ENCODE measurements at places on chromosomes 13 and 19.

DNA sequence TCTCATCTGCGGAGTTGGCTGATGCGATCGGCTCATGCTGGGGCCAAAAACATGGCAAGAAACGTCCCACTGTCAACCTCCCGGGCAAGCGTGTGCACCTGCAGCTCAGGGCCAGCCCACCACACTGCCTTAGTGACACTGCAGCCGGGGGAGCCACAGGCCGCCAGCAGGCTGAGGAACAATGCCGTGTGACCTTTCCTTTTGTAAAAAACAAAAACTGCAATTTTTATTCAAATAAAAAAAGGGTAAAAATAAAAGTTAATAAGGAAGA is 18.8 kb upstream of the TMEM255B start:
- DNase-seq = no peak

- DNase-seq = no peak
These were observed 19.8 kb upstream of the PCDH8 start for GRCh38 chr13:52868190-52868589.

- no peak for DNase-seq
These were observed 1.9 kb upstream of the TMEM59L start for GRCh38 chr19:18610556-18611326.

- DNase-seq = no peak
These were observed 16.7 kb downstream of the PIP5K1C start for GRCh38 chr19:3683405-3684053.

DNA sequence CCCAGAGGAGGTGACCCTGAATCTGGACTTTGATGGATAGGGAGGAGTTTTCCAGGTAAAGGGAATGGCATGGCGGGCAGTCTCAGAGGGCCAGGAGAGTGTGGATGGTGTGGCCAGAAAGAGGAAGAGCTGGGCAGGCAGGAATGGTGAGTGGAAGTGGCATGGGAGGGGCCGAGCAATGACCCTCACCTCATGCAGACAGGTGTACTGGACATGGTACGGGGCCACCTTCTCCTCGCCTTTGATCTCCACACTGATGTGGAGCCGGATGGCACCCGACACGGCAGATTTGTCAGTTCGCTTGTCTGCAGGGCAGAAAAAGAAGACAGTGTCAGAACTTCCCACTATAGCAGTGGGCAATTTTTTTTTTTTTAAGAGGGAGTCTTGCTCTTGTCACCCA is 45.5 kb downstream of the UNC13A start:
- no peak for DNase-seq

- no peak for DNase-seq
These were observed 43.2 kb downstream of the SUGT1 start for GRCh38 chr13:52695856-52696255.

GRCh38 chr19:29683009-29683408 is 17.7 kb downstream of the PLEKHF1 start:
- DNase-seq = no peak

DNA sequence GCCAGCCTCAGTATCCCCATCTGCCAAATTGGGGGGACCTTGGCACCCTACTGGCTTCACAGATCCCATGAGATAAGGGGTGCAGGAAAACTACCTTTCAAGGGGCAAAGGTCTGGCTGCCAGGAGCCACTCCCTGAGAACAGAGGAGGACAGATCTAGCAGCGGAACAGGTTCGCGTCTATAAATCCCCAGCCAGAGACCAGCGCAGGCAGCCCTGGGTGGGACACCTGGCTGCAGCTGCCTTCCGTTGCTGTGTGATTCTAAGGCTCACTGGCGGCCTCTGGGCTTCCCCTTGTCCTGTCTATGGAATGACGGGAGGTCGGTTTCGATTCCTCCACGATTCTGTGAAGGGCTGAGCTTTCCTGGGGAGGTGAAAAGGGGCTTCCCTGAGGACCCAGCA is 7.3 kb downstream of the RELB start:
- DNase-seq = no peak

- DNase-seq = no peak
These were observed 12.5 kb upstream of the TBC1D4 start for GRCh38 chr13:75494491-75494890.

- no peak for DNase-seq
These were observed 227.0 kb downstream of the SPRY2 start for GRCh38 chr13:80113714-80114454.

DNA sequence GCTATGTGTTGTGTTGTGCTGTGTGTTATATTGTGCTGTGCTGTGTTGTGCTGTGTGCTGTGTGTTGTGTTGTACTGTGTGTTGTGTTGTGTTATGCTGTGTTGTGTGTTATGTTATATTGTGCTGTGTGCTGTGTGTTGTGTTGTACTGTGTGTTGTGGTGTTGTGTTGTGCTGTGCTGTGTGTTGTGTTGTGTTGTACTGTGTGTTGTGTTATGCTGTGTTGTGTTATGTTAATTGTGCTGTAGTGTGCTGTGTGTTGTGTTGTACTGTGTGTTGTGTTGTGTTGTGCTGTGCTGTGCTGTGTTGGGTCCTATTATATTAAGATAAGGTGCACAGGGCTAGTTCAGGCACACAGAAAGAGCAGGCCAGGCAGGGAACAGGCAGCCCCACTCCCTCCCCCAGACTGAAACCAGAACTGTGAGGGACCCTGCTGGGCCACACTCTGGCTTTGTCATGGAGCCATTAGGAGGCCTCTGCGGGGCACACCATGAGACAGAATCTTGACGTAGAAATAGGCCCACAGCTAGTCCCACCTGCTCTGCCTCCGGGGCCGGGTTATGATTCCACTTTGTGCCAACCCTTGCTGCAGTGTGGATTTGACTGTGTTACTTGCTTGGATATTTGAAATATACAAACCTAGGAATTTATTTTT is 12.1 kb downstream of the SOX1 start:
- no peak for DNase-seq

DNA sequence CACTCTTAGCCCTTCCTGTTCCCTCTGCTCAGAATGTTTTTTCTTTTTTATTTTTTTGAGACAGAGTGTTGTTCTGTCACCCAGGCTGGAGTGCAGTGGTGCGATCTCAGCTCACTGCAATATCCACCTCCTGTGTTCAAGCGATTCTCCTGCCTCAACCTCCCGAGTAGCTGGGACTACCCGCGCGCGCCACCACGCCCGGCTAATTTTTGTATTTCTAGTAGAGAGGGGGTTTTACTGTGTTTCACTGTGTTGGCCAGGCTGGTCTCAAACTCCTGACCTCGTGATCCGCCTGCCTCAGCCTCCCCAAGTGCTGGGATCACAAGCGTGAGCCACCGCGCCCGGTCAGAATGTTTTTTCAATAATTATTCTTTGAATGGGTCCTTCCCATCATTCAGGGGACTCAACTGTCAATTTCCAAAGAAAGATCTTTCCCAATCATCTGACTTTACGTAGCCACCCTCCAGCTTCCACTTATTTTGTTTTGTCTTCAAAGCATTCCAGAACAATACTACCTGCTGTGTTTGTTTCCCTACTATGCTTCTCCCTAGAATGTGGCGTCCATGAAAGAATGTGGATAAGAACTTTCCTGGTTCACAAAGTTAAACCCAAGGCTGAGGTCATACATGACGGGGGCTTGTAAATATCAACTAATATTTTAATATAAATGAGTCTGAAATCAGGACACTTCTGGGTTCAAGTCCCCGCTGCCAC is 1.2 kb downstream of the NDUFA7 start:
- DNase-seq = no peak

DNA sequence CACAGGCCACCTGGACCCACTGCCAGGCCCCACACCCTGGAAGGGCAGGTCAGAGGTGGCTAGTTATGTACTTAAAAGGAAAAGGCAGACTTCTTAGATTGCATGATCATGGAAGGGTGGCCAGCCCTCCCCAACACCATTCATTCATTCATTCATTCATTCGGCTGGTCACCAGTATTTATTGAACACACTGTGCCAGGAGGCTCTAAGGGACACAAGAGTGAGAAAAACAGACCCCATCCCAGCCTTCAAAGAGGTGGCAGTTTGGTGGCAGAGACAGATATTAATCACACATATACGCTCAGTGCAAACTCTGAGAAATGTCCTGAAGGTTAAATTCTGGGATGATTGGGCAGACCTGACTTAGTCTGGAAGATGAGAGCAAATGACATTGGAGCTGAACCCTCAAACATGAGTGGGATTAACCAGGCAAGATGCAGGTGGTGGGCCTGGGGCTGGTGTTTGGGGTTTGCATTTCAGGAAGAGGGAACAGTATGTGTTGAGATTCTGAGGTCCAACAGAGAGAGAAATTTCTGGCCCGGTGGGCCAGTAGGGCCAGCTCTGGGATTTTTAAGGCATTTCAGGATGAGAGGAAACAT is 147.5 kb downstream of the ZNF536 start:
- DNase-seq = no peak

DNA sequence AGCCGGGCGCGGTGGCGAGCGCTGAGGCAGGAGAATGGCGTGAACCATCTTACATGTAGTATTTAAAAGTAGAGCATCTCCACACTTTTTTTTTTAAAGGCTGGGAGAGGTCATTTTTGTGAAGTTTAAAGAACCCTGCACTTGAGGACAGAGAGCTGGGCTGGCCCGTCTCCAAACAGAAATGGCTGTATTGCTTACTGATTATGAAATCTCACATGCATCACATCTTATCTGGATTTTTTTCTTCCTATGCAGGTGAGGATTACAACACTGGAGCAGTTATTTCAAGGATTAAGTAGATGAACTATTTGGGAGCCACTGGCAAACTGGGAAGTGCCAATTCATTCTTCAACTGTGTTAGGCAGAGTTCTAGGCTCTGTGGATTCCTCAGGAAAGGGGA is 59.5 kb downstream of the TEX26 start:
- DNase-seq = no peak

DNA sequence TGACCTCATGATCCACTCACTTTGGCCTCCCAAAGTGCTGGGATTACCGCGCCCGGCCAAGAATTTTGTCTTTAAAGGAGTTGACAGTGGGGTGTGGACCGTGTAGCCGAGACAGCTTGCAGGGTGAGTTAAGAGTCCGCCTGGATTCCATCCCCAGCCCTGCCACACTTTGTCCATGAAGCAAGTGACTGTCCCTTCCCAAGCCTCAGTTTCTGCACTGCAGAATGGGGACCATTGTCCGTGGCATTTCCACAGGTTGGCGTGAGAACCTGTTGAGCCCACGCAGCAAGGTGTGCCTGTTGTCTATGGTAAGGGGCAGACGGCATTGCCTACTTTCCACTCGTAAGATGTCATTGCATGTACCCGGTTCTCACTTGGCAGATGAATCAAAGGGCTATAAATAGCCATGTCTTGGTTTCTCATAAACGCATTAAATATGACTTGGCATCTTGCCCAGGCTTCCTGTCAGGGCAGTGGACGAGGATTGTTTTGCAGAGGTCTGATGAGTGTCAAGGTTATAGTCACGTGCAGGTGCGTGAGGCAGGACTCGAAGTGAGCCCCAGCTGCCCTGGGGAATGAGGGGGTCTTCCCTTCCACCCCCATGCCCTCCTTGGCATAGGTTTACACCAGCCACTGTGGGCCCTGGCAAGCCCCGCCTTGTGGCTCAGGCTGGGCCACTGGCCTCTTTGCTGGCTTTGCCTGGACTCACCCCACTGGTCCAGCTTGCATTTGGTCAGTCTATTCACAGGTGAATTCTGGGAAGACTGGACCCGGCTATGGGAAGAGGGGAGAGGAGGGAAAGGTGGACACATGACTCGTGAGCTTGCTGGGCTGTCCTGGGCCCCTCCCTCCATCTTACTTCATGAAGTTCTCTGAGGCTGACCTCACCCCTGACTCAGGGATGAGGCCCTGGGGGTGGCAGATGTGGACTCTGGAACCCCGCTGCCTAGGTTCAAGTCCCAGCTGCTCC is 14.6 kb downstream of the FAM187B start:
- DNase-seq = peak; percentile 93

Measured in OCI-LY7 (cell line).